ENCODE measurements at places on chromosomes 4 and X.

DNA sequence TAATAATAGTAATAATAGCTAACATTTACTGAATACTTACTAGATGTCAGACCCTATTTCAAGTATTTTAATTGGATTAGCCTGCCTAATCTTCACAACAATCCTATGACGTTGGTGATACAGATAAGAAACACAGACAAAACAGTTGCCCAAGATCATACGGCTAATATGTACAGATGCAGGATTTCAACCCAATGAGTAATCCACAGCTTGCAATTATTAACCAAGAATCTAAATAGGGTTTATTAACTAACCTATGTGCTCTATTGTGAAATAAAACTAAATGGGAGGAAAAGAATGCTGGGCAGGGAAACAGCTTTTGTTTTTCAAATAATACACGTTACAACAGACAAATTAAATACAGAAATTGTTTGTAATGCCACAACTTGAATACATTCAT, 23.4 kb downstream of the FBXO8 start:
- no peak for DNase-seq

DNA sequence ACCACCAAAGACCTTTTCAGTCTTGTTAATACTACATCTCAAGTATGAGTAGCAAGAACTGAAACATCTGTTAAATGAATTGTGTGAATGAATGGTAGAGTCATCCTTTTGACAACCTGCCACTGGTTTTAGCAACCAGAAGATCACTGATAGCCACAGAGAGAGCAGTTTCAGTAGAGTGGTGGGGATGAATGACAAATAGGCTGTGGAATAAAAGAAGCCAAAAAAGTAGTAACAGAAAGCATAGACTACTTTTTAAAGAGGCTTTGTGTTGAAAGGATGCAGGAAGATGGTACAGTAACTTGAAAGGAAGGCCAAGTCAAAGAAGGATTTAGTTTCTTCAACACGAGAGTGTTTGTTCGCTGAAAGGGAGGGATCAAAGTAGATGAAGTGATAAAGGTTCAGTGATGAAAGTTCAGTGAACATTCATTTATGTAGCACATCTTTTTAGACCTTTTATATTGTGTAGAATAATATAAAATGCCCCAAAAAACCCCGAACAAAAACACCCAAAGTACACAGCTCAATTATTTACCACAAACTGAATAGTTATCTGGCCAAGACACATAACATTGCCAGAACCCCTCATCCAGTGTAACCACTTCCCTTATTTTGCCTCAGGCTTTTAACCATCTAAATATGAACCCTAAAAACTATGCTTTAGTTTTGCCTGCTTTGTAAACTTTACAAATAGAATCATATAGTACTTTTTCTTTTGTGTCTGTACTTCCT, 40.1 kb upstream of the EIF1AX start:
- no peak for DNase-seq

GRCh38 chr4:185920691-185921260, 108.8 kb upstream of the SORBS2 start:
- DNase-seq = no peak

DNA sequence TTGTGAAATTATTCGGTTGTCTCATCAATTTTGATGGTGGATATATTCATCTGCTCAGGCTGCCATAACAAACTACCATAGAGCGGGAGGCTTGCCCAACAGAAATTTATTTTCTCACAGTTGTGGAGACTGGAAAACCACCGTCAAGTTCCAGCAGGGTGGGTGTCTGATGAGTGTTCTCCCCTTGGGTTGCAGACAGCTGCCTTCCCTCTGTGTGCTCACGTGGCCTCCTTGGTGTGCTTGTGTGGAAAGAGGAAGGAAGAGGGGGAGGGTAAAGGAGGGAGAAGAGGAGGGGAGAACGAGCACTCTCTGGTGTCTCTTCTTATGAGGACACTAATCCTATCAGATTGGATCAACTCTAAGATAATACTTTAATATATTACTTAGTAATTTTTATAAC, 123.8 kb upstream of the TEX13D start:
- DNase-seq = no peak

DNA sequence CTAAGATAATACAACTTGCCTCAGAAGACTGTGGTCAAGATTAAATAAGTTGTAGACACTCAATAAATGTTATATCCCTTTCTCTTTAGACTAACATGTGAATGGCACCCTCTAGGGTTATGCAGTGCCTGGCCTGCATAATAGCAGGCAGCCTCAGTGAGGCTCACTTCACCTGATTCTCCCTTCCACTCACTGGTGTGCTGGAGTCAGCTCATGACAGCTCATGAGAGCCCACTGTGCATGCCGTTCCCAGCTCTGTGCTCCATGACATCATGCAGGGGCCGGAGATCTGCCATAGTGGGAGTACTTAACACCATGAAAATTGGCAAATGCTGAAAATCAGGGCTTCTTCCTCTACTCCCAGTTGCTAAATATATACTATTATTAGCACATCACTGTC, 64.5 kb downstream of the TEC start:
- no peak for DNase-seq

DNA sequence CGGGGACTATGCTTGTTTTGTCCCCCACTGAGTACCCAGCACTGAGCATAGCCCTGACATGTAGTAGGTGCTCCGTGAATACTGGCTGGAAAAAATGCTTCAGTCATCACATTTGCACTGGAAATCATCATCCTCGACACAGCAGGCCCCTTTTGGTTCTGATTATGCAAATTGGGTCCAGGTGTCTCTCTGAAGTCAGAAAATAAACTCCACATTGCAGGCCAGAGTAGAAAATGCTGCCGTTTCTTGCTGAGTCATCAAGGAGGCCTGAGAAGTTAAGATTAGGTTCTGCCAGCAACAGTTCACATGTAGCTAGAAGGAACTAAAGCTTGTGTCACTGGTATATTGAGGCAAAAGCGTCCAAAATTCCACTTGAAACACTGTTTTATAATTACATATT, 15.0 kb upstream of the STK32B start:
- no peak for DNase-seq

DNA sequence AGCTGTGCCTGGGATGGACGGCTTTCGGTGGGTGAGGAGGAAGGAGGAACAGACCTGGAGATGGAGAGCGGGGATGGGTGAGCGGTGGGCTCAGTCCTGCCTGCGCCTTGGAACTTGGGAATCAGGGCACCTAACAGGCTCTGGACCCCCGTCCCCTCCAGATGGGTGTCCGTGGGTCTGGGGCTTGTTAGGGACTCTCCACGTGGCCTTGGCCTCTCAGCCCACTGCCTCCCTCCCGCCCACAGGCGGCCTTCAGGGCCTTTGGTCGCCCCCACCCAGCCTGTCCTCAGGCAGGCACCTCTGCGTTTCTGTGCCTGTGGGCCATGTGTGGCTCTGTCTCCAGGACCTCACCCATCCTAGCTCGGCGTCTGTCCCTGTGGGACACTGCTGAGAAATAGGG, 29.0 kb downstream of the TRMT44 start:
- DNase-seq = no peak

GRCh38 chrX:98350940-98351339, 1467.2 kb downstream of the RPA4 start:
- no peak for DNase-seq

DNA sequence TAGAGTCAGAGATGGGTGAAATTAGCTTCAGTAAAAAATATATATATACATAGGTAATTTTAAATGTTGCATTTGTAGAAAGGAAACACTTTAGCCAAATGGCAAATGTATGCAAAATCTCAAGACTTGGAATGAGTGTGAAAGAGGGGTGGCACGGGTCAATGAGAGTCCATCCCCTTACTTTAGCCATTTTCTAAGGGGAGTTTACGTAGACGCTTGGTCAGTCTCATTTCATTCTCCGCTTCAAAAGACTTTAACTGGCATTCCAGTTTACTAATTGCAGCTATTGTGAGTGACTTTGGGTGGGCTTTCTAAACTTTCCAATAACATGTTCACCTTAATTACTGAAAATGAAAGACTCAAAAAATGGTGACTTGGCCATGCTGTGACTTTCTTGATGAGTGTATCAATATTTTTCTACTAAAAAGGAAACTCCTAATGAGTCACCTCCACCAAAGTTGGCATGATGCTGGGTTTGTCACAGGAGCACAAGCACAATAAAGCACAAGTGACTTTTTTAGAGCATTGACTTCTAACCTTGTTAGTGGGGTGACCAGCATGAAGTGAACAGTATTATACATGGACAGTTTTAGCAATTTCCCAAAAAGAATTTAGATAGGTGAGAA, 356.0 kb upstream of the RASGEF1B start:
- DNase-seq = no peak

DNA sequence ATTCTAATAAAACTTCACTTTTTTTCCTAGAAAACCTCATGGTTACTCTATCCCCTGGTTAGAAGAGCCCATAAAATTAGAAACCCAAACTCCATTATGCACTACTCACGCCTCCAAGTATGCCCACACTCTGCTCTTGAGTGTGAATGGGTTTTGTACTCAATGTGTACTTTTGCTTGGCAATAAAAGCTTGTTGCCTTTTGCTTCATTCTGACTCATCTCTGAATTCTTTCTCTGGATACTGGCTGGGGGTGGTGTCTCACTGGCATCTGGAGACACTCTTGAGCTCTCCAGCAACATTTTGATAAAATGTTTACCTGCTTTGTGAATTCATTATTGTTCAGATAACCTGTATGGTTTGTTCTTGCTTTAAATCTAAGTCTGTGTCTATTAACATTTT, 963.3 kb downstream of the TRAM1L1 start:
- no peak for DNase-seq

DNA sequence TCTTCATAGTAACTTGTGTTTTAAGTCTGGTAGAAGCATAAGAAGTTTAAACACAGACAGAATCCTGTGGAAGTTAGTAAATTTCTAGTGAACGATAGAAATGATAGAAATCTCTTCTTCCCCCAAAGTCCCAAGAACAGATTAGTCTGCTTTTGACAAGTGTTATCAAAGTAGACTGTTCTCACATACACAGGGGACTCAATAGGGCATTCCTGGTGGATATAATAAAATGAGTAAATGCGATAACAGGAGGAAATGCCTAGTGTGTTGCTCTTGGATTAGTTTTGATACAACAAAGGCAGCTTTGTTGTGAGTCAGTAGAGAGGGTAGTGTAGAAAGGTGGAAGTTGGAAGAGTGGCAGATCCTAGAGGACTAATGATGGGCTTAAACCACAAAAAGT, 43.5 kb downstream of the CLCN3 start:
- no peak for DNase-seq

DNA sequence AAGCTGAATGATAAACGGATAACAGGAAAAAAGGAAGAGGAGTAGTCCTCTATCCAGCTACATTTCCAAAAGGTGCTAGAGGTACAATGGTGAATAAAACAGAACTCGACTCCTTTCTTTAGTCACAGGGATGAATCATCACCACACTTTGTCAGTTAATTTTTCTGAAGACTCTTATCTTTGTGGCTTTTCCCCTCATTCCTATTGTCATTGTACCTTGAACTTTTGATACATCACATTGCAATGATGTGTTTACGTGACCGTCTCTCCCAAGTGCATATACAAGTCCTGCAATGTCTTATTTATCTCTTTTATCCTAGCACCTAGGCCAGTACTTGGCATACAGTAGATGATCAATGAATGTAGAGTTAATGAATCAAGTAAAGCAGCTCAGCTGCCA, 134.7 kb downstream of the LHFPL1 start:
- DNase-seq = no peak

DNA sequence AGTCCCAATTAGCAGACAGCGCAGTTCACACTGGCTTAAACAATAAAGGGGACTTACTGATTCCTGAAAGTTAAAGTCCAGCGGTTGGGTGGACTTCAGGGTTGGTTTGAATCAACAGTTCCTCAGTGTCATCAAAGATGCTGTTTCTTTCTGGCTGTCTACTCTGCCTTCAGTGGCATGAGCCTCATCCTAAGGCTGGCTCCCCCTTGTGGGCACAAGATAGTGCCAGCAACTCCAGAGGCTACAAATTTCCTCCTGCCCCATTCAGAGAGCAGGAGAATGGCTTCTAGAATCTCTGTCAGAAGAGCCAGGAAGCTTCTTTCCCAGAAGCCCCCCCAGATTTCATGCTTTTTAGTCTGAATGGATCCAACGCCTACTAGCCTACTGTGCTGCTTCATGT, 82.4 kb upstream of the MTM1 start:
- peak; percentile 8 for DNase-seq

- no peak for DNase-seq
Measured at GRCh38 chr4:152485726-152486276, 50.1 kb downstream of the FBXW7 start.

DNA sequence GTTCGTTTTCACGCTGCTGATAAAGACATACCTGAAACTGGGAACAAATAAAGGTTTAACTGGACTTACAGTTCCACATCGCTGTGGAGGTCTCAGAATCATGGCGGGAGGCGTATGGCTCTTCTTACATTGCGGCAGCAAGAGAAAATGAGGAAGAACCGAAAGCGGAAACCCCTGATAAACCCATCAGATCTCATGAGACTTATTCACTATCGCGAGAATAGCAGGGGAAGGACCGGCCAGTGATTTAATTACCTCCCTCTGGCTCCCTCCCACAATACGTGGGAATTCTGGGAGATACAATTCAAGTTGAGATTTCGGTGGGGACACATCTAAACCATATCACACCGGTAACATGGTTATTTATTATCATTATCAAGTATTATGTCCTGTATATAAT, 2204.5 kb downstream of the ARAP2 start:
- no peak for DNase-seq

DNA sequence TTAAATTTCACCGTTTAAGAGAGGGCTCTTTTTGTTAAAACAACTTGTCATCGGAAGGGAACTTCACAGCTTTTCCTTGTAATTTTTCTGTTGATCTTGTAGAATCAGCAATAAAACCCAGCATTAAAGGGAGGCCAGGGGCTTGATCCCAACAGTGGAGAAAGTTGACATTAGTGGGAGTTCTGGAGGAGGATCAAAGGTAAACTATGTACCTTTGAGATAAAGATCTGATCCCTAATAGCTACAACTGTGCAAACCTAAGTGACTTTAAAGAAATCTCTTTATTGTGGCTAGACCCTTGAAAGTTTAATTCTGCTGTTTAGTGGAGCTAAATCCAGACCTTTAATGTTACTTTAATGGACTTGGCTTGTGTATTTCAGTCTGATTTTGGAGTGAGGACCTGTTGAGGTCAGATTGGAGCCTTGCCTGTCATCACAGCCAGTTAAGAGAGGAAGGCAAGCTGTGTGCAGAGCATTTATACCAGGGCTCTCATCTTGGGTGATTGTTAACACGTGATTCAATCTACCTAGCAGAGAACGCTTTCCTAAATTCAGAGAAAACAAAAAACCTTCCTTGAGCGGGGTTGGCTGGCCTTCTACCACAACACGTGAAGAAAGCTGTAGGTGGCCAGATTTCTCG, 1.7 kb downstream of the DOCK11 start:
- no peak for DNase-seq

DNA sequence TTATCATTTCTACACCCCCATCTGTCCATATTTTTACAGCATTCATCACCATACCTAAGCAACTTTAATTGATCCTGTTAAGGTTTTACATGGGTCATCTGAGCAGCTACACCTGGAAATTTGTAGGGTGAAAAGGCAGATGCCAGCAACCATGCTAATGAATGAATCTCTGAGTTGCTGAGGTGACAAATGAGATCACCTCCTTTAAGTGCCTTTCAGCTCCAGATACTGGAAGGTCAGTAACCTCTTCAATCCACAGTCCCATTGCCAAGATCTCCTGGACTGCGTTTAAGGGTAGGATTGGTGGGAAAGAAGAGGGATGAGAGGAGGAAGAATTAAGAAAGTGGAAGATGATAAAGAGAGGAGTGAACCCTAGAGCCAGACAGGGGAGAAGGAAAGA, 8.5 kb upstream of the BMP3 start:
- DNase-seq = no peak

Measured in hypothalamus (tissue), 51 donors.